ENCODE measurements at places on chromosomes 7 and 10.

DNA sequence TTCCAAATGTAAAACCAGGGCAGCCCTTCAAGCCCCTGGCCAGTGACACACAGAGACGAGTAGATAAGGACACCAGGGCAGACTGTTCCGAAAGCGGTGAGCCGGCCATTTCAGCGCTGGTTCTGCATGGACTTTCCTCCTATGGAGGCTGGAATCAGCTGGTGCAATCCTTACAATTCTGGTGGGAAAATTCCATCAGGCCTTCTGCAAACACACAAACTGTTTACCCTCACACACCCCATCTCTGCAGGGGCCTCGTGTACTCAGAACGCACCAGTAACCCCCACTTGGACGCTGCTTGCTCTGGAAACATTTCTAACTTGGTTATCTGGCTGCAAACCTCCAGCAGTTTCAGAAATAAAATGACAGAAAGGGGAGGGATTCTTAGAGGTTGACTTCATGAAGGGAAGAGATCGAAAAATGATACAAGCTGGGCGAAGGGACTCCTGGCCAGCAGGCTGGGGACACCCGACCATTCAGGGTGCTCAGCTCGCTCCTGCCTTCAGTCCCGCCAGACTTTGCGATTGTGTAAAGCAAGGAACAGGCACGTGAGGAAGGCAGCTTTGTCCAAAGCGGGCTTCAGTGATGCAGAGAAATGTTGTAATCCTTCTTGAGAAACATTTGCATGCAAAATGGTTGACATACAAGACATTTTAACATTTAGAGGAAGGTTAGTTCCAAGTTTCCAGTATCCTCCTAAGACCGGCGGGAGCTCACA lies 19.7 kb upstream of the SHH start:
- no peak for DNase-seq

GRCh38 chr10:71074176-71074755 lies 138.1 kb upstream of the UNC5B start:
- DNase-seq, result no peak

DNA sequence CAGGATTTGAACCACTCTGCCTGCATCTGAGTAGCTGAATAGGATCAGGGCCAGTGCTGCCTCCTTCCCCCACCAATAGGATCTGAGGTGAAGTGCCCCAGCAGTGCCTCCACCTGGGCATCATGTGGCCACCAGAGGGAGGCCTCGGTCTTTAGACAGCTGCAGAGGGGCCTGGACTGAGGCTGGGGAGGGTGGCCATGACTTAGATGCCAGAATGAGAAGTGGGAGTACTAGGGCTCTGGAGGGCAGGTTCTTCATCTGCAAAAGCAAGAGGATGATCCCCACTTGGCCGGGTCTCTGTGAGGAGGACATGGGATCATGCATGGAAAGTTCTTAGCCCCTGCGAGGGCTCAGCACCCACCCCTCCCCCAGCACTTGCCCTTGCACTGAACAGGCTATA lies 56.9 kb downstream of the NEUROG3 start:
- DNase-seq, result no peak

- no peak for DNase-seq
Observed at GRCh38 chr7:76425156-76425555, 406 bp downstream of the ZP3 start.

- no peak for DNase-seq
Observed at GRCh38 chr10:124522933-124523871, 61.6 kb downstream of the LHPP start.

DNA sequence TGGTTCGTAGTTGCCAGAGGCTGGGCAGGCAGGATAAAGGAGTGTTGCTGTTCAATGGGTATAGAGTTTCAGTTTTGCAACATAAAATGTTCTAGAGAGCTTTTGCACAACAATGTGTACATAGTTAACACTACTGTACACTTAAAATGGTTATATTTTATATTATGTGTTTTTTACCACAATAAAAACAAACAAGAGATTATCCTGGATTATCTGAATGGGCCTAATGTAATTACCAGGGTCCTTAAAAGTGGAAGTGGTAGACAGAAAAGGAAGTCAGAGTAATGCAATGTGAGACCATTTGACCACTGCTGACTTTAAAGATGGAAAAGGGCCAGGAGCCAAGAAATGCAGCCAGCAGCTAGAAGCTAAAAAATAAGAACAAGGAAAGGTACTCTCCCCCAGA lies 159.7 kb downstream of the SGMS1 start:
- no peak for DNase-seq

GRCh38 chr10:93378997-93379730 lies 103.0 kb downstream of the MYOF start:
- no peak for DNase-seq

- DNase-seq, result no peak
Observed at GRCh38 chr7:109549471-109550193, 980.0 kb downstream of the DNAJB9 start.

GRCh38 chr10:9004736-9005135 lies 950.2 kb downstream of the GATA3 start:
- no peak for DNase-seq

DNA sequence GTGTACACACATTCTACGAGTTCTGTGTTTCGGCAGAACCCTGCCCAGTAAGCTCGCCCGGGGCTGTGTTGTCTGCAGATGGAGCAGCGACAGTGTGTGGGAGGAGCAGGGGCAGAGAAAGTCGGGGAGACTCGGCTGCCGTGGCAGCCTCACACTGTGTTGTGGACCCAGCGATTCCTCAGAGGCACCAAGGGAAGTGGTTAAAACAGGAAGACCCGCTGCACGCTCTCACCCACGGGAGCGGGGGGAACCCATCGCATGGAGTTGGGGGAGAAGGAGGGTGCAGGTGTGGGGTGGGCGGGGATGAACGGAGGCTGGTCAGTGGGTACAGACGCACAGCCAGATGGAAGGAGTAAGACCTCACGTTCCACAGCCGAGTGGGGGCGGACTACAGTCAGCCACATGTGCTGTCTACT lies 250.2 kb downstream of the ELFN1 start:
- no peak for DNase-seq

DNA sequence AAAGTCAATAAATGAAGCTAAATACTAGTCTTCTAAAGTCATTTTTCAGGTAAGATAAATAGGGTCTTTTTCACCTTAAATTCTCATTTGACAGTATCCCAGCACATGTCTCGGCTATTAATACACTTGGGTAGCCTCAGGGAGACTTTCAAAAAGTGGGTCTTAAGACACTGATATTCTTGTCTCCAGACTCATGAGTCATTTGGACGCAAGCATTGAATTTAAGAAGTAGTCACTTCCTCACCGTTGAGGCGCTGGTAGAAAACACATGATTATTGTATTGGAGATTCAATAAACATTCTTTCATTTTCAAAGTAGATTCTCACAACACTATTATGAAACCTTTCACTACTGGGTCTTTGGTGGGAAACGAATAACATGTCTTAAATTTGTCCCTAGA lies 108.9 kb upstream of the SP8 start:
- no peak for DNase-seq

GRCh38 chr7:15781944-15782343 lies 95.5 kb upstream of the MEOX2 start:
- no peak for DNase-seq

DNA sequence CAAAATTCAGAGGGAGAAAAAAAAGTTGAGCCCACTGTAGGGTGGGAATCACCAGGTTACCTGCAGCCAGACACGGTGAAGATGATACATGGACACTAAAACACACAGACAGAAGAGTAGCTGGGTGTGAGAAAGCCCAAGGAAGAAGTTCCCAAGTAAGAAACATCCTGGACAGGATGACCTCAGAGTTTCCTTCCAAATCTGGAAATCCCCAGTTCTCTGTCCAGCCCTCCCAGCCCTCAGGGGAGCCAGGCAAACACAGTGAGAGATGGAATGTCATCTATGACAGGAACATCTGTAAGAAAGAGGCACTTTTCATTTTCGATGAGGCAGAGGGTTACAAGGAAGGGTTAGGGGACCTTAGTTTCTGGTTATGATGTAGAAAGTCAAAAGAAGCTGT lies 125.1 kb upstream of the LYZL1 start:
- DNase-seq, result no peak

GRCh38 chr7:105810556-105810955 lies 65.8 kb downstream of the ATXN7L1 start:
- no peak for DNase-seq

DNA sequence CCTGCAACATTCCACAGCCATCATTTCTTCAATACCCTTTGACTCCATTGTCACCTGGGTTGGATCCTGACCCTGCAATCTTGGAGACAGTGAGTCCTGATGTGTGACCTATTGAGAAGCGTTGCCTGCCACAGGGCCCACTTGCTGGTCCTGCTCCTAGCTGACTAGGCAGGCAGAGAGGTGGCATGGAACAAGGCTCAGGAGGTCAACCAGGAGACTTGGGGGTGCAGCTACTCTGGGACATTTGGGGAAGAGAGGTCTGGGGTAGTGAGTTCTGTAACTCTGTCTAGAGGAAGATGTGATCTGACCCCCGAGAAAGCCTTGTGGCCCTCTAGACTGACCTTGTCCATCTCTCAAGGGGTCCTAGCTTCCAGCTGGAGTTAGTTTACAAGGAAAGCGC lies 1.8 kb downstream of the ZMIZ2 start:
- DNase-seq, result no peak

- DNase-seq, result no peak
Observed at GRCh38 chr7:132438926-132439325, 137.3 kb downstream of the PLXNA4 start.

GRCh38 chr7:47714669-47715607 lies 133.0 kb upstream of the TNS3 start:
- DNase-seq, result no peak

DNA sequence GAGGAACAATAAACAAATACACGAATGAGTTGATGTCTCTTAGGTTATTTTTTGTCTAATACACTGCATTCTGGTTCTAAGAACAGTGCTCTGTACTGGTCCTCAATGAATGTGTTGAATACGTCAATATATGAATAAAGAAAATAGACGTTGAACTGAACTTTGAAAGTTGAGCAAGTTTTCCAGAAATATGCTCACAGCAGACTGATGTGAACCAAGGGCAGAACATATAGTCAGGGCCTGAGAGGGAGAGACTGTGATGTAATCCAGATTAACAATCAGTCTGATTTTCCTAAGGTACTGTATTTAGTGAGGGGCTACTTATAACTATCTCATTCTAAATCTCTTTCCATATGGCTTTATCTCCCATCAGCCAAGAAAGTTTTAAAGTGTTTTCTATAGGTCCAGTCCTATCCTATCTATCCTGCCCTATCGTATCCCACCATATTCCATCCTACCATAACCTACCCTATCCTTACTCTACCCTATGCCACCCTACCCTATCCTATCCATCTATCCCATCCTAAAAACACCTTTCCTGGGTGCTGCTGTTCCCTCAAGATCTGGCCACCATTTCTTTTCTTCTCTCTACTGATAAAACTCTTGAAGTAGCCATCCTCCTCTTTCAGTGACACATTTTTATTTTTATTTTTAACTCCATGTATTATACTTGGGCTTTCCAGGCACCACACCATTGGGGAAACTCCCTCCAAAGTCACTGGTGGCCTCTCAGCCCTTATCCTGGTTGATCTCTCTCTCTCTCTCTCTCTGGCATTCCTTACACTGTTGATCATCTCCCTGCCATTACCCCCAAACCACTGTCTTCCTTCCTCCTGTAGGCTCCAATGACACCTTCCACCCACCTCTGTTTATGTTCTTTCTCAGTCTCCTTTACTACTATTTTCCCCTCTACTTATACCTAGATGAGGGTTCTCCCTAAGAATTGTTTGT lies 212.3 kb upstream of the SLC26A5 start:
- no peak for DNase-seq

DNA sequence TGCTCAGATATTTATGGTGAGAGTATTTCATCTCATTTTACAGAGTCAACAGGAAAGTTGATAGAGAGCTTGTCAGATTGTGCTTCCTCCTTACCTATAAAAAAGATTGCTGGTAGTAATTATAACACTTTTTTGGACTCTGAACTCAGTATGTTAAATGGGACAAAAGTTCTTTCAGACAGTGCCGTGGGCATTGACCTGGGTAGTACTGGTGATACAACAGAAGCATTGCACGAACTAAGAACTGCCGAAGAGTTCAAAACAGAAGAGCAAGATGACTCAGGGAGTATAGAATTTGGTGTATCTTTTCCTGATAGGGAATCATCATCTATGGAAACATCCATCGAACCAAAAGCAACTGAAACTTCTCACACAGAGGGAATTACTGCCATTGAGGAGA lies 58.6 kb downstream of the LOXL4 start:
- DNase-seq, result no peak

DNA sequence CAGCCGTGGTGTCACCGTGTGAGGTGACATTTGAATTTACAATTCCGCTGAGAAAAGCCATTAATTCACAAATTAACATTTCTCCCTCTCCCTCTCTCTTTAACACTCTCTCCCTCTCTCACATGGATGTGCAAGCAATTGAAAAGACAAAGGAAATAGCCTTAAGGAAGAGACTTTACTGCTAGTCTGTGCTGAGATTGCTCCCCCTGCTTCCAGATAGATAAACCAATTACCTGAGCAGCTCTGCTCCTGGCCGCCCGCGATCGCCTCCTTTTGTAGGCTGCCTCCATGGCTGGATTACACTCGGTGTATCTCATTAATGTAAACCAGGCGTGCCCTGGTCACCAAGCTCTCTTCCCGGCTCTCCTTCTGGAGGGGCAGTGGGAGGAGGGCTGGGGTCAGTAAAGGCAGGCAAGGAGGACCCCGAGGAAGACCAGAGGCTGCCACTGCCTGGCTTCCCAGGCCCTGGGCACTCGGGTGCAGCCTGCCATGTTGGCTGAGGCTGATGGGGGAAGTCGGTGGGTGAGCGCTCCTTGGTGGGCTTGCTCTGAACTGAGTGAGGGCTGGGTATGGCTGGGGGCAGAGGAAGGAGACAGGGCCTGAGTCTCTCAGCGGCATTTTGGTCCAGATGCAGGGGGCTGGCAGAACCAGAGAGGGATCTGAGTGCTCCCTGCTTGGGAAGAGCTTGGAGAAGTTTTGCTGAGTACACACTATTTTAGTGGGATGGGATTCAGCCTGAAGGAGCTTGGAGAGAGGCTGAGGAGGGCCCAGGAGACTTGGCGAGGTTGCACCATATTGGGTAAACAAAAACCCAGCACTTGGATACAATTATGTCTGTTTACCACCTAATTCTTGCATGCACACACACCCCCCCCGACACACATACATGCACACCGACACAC lies 42.9 kb downstream of the PAX2 start:
- no peak for DNase-seq

DNA sequence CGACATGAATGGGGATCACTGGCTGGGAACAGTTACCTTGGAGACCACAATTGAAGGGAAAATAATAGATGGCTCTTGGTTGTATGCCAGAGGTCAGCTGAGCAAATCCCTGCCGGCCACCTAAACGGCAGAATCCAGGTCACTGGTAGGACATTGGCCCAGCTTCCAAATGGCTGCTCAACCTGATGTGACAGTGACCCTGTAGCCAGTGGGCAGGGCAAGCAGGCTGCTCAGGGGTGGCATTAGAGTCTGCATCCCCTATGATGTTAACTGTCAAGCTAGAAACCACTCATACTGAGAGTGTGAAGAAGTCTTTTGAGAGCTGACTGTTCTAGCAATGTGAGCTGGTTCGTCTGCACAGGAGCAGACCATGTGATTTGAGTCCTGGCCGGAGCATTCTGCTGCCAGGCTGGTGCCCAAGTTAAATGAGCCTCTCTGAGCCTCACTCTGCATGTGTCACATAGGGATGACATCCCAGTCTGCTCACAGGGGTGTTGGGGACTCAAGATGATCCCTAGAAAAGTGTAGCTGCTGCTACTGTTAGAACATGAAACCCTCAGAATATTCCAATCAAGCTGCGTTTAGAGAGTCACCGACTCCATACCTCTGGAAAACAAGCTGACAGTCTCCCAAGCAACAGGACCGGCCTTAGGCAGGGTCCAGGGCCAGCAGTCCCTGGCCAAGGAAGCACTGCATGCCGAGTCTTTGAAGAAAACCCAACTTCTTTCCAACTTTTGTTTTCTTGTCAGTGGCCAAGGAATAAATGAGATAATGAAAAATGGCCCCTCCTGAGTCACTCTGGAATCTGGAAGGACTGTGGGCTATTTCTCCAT lies 69.7 kb downstream of the VWA2 start:
- no peak for DNase-seq

All from stimulated activated CD8-positive, alpha-beta memory T cell treated with anti-CD3 and anti-CD28 coated beads, Interleukin-12 subunit alpha, Interleukin-12 subunit beta, amount 100 ng/mL, for 4 hours (primary cell).